ENCODE measurements at places on chromosomes 12 and 14.

DNA sequence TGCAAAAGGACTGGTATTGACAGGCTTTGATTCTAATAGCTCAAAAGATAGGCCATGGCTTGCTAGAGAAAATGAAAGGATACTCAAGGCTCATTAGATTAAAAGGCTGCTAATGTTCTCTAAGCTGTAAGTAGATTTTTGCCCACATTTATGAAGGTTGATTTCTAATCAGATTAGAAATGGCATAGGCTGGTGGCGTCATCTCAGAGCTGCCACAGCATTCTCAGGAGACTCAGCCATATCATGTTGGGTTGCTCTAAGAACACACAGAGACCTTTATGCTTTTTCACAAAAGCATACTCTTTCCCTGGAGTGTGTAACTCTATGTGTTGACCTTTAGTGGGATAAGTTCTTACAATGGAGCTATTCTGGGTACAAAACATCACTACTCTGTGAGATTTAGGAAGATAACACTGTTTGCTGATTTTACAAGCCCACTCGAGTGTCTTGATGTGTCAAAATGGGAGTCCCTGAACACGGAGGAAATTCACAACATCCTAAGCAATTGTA lies 576.0 kb downstream of the NRXN3 start:
- DNase-seq, result no peak

- no peak for DNase-seq
Measured at GRCh38 chr14:33800735-33801163, 150.1 kb downstream of the EGLN3 start.

DNA sequence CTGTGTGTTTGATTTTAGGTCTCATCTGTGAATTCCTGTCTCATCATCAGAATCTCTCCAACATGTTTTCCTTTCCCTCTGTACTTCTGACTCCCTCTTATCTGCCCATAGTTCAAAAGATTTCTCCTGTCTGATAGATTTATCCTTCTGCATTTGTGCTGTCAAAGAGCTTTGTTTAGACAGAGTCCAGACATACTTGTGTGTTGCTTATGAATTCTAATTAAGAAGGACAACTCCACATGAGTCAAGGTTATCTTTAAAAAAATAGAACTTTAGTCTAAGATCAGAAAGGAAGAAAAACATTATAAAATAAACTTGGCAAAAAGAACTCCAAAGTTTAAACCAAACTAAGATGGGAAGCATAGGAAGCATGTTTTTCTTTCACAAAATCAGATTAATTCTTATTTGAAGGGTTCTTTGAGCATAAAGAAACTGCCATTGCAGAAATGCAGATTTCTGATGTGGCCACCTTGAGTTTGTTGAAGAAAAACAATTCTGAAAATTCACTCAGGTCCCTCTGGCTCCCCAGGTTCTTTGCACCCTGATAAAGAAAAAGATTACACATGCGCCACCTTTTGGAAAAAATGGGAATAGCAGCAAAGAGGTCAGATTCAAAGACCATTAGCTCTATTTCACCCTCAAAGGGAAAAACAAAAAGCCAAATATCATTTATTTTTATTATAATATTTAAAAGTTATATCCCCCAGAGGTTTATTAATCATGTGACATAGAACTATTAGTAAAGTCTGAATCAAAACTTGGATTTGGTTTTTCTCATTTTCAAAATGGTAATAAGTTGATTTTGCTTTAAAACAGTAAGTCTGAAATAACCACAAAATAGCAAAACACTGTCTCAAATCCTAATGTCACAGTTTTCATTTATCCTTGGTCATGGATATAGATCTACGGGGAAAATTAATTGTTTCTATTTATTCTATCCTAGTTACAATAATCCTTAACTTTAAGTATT lies 143.7 kb upstream of the DCN start:
- no peak for DNase-seq

GRCh38 chr12:109466821-109467220 lies 10.3 kb downstream of the KCTD10 start:
- no peak for DNase-seq
